Panc1 (cell line): ENCODE measurements at places on chromosomes 7 and 10. TPM values are rescaled to one million over a fixed set of nuclear protein-coding genes. Genes with fewer than 3 reads are reported as not detected.

DNA sequence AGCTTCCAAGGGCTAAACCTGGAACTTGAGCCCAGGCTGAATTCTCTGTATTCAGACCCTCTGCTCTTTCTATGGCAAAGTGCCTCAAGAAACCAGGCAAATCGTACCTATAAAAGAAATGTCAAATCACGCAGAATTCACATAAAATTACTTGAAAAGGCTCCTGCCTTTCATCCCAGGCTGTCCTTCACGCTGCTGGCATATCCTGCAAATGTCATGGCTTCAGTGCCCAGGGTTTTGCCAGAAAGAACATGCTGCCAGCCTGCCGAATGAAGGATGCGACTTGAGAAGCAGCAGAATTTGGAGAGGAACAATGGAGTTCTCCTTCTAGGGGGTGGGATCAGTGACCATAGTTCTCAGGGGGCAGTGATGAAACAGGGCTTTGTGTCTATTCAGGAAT, 602.5 kb upstream of the GALNT17 start:
- H3K27ac ChIP-seq: no peak overlapping the region
- H3K36me3 ChIP-seq: no peaks in the 10 kb centered on the region
- no peak overlapping the region for H3K4me3 ChIP-seq

- no peak for DNase-seq
- H3K4me3 ChIP-seq: no peak overlapping the region
- no peaks in the 10 kb centered on the region for H3K27me3 ChIP-seq
- H3K4me1 ChIP-seq: peaks cover 15% of the 10 kb centered on the region
Observed at GRCh38 chr7:1370738-1371137, 88.5 kb downstream of the MICALL2 start.

DNA sequence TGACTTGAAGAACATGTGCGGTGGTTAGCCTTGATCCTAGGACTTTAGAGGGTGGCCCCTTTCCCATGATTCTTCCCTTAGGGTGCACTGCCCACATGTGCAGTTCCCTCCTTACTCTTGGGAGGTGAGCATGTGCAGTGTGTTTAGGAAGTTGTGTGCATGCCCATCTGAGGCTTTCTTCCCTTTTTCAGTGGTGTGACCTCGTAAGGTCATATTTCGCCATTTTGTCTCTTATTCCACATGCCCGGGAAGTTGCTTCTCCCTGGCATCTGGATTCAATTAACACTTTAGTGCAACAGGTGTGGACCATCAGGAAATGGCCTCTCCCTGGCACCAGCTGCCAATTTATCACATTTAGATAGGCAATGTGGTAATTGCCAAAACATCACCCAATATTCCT, 380.6 kb upstream of the VSTM2A start:
- H3K36me3 ChIP-seq: no peaks in the 10 kb centered on the region
- H3K4me3 ChIP-seq: no peak overlapping the region
- DNase-seq: no peak
- no peaks in the 10 kb centered on the region for H3K4me1 ChIP-seq
- H3K27me3 ChIP-seq: no peaks in the 10 kb centered on the region

DNA sequence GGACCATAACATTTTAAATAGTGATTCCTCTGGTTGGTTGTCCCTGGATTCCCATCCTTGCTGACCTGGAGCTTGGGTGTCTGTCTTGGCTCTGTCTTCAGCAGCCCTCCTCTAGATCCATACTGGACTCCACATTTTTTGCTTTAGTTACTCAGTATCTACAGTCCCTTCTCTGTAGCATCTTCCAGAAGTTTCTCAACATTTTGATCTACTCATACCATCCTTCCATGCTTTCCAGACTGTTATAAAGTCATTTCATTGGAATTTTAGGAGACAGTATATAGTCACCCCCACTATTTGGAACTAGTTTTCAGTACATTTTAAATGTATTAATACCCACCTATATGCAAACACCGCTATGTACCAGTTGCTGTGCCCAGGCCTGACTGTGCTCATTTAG, 25.8 kb downstream of the APBB1IP start:
- H3K4me3 ChIP-seq: no peak overlapping the region
- H3K27ac ChIP-seq: no peak overlapping the region
- H3K36me3 ChIP-seq: no peaks in the 10 kb centered on the region
- no peaks in the 10 kb centered on the region for H3K4me1 ChIP-seq
- no peaks in the 10 kb centered on the region for H3K27me3 ChIP-seq
- DNase-seq: no peak

DNA sequence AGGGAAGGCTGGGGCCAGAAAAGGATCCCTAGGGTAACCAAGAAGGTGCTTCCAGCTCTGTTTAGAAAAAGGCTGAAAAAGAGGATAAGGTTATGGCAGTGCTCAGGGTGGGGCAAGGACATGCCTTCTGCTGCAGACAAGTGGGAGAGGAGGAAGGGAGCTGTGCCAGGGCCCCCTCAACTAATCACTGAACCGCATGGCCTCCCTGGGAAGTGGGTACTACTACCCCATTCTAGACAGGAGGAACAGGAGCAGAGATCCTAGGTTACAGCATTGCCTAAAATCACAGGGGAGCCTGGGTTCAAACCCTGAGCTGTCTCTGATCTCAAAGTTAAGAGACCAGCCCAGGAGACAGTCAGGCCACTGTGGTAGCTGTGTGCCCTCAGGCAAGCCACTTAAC, 149.7 kb downstream of the GRID1 start:
- no peaks in the 10 kb centered on the region for H3K36me3 ChIP-seq
- no peaks in the 10 kb centered on the region for H3K4me1 ChIP-seq
- H3K27me3 ChIP-seq: no peaks in the 10 kb centered on the region
- H3K4me3 ChIP-seq: no peak overlapping the region
- DNase-seq: no peak

SLC26A5 gene
- not detected for total RNA-seq
